Upper lobe of left lung (tissue), 6 donors: ENCODE measurements at places on chromosomes 1 and 21. TPM values are rescaled to one million over a fixed set of nuclear protein-coding genes. Genes with fewer than 3 reads are reported as not detected.

GRCh38 chr1:95723346-95723745, 489.3 kb downstream of the RWDD3 start:
- DNase-seq, result no peak

DNA sequence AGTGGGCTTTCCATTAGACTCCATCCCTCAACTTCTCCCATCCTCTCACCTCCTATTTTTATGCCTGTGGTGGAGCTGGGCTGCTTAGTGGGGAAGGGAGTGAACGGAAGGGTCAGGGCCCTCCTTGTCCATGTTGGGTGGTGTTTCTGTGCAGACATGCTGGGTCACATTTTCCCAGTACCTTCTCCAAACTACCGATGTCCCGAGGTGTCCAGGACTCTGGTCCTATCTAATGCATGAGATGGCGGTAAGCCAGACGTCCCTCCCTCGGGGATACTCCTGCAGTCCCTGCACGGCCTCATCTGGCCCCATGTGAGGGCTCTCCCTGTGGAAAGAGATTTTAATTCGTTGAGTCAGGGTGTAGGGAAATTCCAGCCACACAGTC, 61.0 kb downstream of the OBSCN start:
- DNase-seq, result no peak

DNA sequence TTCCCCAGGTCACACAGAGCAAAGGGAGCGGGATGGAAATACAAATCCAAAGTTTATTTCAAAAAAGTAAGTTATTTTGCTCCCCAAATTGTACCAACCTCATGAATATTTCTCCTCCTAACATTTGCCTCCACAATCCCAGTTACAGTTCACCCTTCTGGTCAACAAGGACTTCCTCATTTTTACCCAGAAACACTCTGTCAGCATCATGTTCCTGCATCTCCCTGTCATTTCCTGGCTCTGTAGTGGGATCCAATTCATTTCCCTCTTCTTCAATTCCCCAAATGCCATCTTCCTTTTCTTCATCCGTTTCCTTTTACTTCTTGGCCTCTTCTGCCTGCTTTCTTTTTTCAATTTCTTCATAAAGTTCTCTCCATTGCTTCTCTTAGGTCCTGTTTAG, 32.0 kb upstream of the EPS15 start:
- no peak for DNase-seq

DNA sequence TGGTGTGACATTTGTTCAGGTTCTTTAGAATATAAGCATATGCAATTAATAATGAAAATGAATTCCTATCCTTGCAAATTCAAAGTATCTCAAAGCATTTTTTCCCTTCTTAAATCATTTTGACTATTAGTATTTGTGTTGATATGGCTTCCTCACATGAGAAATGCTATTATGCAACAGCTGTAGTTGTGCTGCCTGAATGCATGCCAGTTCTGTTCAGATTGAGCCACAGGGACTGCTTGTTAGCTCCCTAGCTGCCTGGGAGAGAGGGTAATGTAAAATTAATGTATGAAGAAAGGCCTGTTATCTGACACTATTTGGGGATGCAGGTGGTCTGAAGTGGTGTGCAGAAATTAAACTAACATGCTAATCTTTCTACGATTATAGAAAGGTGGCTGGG, 45.5 kb downstream of the CACHD1 start:
- DNase-seq, result no peak

DNA sequence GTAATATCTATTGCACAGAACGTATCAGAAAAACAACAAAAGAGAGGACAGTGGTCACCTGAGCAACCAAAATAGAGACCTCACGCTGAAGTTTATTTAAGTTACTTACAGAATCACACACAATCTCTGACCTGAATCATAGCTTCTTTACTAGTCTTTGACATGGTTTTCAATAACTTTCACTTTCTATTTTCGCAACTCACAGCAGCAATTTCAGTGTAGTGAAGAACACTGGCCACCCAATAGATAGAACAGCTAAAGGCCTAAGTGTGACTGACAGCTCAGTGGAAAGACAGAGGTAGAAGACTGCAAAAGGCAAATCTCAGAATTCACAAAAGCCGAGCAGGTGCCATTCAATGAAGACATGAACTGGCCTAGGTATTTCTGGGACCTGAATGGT, 435.6 kb upstream of the CHRM3 start:
- DNase-seq, result no peak

DNA sequence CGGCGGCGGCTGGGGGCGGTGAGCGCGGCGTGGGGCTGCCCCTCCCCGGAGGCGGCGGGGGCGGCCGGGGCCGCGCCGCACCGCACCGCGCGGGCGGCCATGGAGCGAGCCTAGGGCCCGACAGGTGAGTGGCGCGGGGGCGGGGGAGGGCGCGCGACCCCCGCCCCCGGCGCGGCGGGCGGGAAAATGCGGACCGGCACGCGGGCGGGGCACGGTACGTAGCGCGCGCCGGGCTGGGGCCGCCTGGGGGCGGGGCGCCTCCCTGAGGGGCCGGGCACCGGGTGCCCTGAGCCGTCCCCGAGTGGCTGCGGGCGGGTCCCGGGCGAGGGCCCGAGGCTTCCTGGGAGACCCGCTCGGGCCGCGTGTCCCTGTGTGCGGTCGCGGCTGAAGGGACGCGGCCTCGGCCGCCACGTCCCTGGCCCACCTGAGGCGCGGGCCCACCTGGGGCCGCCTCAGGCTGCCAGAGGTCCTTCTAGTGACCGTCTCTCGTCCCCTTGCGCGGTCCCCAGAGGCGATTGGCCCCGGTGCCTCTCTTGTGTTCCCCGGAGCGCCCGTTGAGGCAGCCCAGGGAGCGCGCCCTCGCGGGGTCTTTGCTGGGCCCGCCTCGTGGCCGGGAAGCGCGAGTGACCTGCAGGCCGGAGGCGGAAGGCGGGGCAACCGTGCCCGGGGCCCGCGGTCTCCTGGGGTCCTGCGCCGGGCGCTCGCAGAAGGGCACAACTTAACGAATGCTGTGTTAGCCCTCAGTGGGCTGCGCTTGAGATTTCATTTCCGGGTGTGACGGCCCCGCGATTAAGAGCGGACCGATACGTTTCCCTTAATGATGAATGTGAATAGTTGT, 500 bp downstream of the FAM20B start:
- DNase-seq, result peak; percentile 88

DNA sequence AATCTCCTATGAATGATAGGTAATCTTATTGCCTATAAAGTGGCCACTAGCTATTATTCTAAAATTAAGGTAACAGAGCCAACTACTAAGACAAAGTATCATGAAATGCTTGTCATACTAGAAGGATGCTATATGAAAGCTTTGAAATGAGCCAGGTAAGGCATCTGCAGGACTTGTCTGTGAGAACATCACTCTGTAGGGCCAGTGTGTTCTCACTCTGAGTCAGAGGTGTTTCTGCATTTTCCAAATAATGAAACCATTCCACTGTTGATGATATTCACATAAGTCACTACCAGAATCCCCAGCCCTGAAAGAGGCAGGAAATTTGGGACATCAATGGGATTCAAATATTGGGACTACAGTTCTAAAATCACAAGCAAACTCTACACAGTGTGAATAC, 25.8 kb upstream of the GBP5 start:
- DNase-seq, result no peak

- DNase-seq, result no peak
Measured at GRCh38 chr1:212752934-212753497, 38.6 kb downstream of the NSL1 start.

- DNase-seq, result peak; percentile 54
Measured at GRCh38 chr1:7008975-7009740, 223.9 kb downstream of the CAMTA1 start.

DNA sequence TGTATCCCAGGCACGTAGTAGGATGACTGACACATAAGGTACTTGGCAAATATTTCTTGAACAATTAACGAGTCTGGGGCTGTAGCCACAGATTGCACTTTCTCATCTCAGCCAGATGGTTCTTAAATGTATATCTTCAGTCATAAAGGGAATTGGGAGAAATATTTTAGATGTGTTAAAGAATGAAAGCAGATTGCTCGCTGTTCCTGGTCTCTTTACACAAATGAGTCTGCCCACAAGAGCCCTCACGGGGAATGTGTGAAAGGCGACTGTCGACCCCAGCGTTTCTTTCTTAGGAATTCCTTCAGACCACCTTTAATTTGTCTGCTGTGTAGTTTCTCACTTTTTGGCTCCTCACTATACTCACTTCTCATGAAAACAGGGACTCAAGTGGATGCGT, 725 bp downstream of the MT1HL1 start:
- DNase-seq, result no peak

- no peak for DNase-seq
Measured at GRCh38 chr1:115355069-115355468, 17.0 kb upstream of the NGF start.

GRCh38 chr1:196393742-196394141, 214.5 kb downstream of the KCNT2 start:
- DNase-seq, result no peak

DNA sequence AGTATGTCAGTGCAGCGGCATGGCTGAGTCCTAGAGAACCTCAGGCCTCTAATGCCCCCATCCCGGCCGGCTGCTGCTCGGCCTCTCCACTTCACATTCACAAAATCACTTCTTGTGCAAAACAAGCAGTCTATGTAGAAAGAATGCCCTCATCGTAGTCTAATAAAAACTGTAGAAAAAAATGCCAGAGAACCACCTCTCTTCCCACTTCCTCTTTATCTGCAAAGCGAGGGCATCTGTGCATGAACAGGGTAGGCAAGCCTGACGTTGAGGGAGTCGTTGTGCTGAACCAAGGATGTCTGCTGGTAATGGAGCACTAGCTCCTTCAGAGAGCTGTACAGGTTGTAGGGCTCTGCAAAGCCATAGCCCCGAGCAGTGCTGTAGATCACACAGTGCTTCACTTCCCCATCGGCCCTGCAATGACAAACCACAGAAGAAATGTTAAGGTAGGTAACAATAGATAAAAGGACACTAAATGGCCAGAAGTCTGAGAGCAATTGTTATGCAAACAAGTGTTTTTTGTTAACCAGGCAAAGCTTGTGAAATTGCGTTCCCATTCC, 88.9 kb downstream of the PIK3R3 start:
- DNase-seq, result no peak

- DNase-seq, result no peak
Measured at GRCh38 chr1:111242805-111243523, 15.5 kb downstream of the CHI3L2 start.

Gene OR10K1
- total RNA-seq, result not detected

- peak; percentile 38 for DNase-seq
Measured at GRCh38 chr1:61081686-61082310, 563 bp upstream of the NFIA start.
